GM12864 (cell line): ENCODE measurements at places on chromosomes 4 and X.

GRCh38 chr4:155608225-155608885, 58.3 kb upstream of the GUCY1A1 start:
- no peak for DNase-seq

GRCh38 chr4:47031011-47031678, at the start of gene GABRB1:
TSS of gene GABRB1 (plus strand) at chr4:47031567.
- no peak for DNase-seq

- no peak for DNase-seq
Measured at GRCh38 chr4:130850019-130850524, 1754.1 kb downstream of the C4orf33 start.

DNA sequence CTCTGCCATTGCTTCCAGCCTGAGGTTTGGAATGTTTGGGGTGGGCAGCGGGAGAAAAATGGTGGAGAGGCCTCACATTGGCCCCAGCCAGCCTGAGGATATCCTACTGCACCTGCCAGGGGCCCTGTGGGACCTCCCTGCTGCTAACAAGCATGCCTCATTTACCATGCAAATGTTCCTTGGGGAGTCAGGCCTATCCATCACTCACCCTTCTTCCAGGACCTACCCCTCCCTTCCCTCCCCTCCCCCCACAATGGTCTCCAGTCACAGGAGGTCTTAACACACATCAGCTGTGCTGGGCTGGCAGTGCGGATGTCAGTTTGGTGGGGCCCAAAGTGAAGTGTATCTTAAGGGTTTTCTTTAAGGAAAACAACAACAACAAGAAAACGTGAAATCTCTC, 139.2 kb downstream of the SHOX start:
- no peak for DNase-seq

GRCh38 chr4:99099311-99099710, 10.7 kb upstream of the ADH5 start:
- no peak for DNase-seq

DNA sequence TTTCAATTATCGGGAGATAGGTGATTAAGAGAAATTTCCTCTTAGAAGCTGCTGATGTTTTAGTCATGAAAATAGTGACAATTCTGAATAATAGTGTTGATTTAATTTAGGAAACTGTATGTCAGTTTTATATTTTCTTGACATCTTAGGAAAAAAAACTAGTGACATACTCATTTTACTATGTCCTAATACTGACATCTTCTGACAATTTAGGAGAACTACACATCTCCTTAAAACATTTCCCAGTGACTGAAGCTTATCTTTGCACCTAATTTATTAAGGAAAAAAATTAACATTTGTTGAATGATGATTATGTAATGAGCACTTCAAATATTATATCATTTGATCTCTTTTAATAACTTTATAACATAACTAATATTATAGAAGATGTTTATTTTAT, 42.0 kb upstream of the RBMXL3 start:
- no peak for DNase-seq

DNA sequence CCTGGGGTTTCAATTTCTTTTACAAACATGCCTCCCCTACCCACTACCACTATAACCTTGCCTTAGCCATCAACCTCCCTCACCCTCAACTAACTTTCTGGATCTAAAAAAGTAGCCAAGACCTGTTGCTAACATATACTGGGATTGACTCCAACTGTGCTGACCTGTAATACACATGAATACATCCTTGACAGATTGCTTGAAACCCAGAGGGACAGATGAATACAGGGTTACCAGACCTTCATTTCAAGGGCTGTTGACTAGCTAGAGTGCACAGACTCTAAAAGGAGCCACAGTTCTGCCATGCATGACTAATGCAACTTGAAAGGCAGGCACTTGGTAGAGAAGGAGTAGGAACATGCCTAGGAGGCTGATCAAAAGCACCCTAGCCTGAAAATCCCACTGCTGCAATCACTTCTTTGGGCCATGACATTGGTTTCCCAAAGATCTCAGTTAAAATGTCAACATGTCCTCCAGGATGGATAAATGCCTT, 121.0 kb downstream of the PCDH19 start:
- no peak for DNase-seq

DNA sequence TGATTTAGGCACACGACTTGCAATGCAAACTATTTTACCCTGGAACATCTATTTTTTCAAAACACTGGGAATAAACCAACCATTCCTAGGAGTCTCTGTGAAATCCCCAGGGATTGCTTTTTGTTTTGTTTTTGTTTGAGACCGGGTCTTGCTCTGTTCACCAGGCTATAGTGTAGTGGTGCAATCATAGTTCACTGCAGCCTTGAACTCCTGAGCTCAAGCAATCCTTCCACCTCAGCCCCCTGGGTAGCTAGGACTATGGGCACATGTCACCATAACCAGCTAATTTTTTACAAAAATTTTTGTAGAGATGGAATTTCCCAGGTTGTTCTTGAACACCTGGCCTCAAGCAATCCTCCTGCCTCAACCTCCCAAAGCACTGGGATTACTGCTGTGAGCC, 37.8 kb downstream of the PPM1K start:
- DNase-seq = no peak

DNA sequence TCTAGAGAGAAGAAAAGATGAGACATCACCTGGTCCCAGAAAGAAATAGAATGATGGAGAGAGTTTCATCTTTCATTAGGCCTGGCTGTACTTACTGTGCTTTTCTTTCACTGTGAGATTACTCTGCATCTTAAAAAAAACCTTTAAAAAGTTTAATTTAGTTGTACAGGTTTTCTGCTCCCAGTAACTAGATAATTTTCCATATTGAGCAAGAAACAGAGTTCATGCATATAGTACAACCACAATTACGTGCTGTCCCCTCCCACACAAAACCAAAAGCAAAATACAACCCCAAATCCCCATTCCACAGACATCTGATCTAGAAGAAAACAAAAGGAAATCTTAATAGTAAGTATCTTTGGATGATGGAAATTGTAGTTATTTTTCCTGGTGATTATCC, 371.2 kb downstream of the SH2D1A start:
- no peak for DNase-seq
